ENCODE measurements at places on chromosomes 5 and 9.

- DNase-seq, result no peak
Measured at GRCh38 chr9:79116041-79116440, 455.7 kb upstream of the TLE4 start.

DNA sequence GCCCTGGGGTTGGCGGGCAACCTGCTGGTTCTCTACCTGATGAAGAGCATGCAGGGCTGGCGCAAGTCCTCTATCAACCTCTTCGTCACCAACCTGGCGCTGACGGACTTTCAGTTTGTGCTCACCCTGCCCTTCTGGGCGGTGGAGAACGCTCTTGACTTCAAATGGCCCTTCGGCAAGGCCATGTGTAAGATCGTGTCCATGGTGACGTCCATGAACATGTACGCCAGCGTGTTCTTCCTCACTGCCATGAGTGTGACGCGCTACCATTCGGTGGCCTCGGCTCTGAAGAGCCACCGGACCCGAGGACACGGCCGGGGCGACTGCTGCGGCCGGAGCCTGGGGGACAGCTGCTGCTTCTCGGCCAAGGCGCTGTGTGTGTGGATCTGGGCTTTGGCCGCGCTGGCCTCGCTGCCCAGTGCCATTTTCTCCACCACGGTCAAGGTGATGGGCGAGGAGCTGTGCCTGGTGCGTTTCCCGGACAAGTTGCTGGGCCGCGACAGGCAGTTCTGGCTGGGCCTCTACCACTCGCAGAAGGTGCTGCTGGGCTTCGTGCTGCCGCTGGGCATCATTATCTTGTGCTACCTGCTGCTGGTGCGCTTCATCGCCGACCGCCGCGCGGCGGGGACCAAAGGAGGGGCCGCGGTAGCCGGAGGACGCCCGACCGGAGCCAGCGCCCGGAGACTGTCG, 976 bp downstream of the RXFP3 start:
- no peak for DNase-seq

DNA sequence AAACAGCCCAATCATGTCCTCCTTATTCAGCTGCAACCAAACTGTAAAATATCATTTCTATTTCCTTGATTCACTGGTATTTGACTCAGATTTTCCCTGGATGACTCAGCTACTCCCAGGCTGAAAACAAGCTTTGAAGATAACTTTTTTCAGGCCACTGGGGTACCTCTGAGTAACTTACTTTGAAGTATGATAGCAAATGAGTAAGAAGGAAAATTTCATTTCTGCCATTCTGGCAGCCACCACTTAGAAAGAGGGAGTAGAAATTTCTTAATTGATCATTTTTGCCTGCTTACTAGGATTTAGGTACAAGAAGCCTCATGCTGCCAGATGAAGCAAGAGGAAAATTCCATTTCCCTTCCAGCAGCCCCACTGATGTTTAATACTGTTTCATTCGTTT, 247.4 kb downstream of the PRELID2 start:
- DNase-seq, result no peak

GRCh38 chr5:118616281-118616680, 372.1 kb downstream of the DTWD2 start:
- no peak for DNase-seq

DNA sequence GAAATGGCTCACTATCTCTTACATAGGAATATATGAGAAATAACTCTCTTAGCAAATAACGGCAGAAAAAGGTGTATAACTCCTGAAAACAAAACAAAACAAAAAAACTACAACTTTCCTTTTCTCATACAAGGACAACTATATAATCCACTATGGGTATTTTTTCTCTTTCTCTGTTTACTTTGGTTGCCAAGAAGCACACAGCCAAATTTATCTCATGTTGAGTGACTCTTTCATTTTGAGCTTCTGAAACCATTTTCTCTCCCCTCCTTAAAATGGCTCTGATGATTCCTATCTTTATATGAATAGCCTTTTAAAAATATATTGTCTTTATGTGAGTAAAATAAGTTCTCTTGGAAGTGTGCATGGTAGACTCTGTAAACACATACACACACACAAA, 128.7 kb downstream of the TRIM32 start:
- DNase-seq, result no peak

DNA sequence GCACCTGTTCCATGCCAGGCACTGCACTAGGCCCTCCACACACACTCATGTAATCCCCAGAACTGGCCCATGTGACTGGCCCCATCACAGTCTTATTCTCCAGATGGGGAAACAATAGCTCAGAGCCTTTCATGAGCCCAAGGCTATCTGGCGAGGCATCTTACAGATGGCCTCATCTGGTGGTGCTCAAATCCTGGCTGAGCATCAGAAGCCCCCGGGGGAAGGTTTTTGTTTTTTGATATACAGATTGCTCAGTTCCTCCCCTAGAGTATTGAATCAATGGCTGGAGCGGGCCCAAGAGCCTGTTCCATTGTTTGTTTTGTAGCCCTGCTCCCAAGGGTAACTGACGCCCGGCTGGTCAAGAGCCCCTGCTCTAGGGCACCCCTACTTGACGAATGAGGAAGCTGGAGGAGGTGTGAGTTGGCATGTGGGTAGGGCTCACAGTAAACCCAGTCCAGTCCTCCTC, 145.3 kb upstream of the RAPGEF1 start:
- no peak for DNase-seq

- no peak for DNase-seq
Measured at GRCh38 chr5:174323878-174324281, 278.4 kb downstream of the NSG2 start.

GRCh38 chr5:3599226-3600105, 3.8 kb downstream of the IRX1 start:
- DNase-seq, result no peak
